Muscle of arm (tissue), 14 donors: ENCODE measurements at places on chromosomes 6 and 20.

DNA sequence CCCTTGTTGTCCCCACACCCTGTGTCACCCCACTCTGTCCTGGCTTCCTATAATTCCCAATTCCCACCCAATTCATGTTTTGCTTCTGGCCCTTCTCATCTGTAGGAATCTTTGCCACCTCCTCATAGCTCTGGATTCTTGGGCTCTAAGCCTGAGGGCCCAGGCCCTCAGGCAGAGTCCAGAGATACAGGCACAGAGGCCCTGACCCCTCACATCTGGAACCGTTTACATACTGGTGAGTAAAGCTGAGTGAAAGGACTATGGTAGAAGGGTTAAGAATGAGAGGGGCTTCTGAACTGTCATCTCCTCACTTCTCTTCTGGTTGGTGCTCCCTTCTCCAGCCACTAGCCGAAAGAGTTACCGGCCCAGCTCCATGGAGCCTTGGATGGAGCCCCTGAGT is 13.6 kb downstream of the PRRC2A start:
- DNase-seq: no peak

DNA sequence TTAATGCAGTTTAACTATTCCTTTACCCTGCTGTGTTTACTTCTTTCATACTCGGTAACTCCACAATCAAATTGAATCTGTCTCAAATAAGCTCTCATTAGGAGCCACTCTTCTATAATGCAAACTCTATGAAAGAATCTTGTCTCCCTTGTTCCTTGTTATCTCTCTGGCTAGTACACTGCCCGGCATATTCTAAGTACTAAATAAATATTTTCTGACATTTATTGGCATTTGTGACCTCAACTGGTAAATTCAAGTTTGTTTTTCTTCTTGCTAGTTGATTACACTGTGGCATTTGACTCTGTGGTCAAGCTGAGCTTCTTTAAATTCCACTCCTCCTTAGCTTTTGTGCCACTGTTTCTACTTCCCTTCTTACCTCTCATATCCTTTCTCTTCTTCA is 237.6 kb upstream of the KHDRBS2 start:
- no peak for DNase-seq

DNA sequence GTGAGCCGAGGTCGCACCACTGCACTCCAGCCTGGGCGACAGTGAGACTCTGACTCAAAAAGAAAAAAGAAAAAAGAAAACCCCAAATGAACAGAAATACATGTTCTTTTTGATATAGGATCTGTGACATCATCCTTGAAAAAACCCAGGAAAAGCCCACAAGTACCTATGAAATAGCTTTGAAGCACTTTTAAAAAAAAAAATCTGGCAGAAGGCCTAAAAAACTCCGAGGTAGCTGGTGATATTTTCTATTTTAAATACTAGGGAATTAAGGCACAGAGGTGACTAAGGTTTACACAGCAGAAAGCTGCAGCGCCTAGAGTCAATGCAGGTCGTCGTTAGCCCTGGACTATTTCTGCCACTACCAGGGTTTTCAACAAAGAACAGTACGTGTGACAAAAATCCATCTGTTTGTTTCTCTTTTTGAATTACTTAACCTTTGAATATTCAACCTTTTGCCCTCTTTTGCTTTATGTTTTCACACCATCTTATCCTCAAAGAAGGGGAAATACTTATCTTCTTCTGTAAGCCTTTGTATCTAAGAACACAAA is 39.4 kb upstream of the EEF1A1 start:
- no peak for DNase-seq

DNA sequence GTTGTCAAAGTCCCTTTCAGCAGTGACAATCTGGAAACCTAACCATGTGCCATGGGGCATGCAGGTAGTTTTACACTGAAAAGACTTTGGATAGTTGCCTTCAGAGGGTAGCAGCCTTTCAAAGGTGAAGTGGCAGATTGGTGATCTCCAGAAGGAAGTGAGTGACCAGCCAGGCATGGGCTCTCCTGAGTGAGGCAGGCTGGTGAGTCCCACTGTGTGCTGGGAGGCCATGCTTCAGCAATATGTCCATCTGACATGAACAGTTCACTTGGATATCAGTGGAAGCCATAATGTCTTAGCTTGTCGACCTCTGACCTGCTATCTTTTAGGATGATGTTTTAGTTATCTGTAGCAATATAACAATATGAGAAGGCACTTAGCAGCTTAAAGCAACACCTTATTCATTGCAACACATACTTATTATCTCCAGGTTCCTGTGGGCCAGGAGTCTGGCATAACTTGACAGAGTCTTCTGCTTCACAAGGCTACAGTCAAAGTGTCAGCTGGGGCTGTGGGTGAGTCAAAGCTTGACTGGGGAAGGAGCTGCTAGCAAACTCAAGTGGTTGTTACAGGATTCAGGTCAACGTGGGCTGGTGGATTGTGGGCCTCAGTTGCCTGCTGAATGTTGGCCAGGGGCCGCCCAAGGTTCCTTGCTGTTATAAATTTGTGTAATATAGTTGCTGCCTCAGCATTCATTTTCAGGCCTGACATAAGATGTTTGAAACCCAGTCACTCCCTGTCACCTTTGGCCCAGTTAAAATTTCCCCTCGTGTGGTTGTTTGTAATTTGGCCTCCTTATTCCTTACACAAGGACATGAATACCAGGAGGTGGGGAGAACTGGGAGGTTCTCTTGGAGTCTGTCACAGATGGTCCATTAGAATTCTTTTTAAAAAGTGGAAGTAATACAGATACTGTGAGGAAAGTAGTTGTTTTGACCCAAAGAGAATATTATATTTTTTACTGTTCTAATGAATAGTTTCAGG is 100.2 kb downstream of the UST start:
- no peak for DNase-seq

GRCh38 chr20:62197801-62198200 is 15.0 kb downstream of the MTG2 start:
- no peak for DNase-seq

GRCh38 chr6:49980898-49981297 is 11.5 kb upstream of the DEFB113 start:
- no peak for DNase-seq

DNA sequence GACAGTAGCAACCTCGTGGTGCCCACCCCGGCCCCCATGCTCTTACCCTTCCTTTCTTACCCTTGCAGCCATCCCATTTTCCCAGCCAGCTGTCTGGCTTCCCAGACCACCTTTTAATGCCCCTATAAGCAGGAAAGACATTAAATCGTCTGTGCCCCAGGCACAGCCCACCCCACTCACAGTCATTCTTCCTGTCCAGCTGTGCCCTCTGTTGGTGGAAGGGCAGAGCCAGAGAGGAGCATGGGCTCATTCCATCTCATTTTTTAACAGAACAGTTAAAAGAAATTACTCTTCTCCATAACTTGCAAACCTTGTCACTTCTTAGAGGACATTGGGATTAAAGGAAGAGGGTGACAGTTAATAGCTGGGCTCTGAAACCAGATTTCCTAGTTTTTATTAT is 240.5 kb downstream of the NRN1 start:
- no peak for DNase-seq

DNA sequence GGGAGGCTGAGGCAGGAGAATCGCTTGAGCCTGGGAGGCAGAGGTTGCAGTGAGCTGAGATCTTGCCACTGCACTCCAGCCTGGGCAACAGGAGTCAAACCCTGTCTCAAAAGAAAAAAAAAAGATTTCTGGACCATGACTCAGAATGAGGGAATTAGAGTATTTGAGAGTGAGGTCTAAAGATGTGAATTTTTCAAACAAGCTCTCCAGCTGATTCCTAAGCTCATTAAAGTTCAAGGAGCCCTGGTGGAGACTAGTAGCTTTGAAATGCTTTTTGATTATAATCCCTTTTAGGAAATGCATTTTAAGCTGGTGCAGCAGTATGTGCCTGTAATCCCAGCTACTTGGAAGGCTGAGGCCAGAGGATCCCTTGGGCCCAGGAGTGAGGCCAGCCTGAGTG is 21.8 kb upstream of the SRF start:
- DNase-seq: no peak

- DNase-seq: peak; percentile 19
Measured at GRCh38 chr6:154931711-154932424, 63.2 kb upstream of the TIAM2 start.

- DNase-seq: peak; percentile 73
Measured at GRCh38 chr20:41095110-41095969, 42.0 kb upstream of the PLCG1 start.

DNA sequence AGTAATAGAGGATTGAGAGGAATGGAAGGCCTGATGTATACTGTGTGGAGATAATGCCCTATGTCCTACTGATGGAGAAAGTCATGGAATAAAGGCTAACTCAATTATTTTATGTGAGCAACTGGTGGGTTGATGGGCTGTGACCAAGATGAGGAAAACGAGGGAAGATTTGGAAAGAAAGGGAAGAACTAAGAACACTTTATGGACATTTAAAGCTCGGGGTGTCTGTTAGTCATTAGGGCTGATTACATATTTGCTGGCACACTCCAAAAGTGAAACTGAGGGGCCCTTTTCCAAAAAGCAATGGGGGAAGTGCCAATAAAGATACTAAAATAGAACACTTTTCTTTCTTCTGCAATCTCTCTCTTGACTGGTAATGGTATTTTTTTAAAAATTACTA is 439.5 kb downstream of the PLCB1 start:
- peak; percentile 39 for DNase-seq

DNA sequence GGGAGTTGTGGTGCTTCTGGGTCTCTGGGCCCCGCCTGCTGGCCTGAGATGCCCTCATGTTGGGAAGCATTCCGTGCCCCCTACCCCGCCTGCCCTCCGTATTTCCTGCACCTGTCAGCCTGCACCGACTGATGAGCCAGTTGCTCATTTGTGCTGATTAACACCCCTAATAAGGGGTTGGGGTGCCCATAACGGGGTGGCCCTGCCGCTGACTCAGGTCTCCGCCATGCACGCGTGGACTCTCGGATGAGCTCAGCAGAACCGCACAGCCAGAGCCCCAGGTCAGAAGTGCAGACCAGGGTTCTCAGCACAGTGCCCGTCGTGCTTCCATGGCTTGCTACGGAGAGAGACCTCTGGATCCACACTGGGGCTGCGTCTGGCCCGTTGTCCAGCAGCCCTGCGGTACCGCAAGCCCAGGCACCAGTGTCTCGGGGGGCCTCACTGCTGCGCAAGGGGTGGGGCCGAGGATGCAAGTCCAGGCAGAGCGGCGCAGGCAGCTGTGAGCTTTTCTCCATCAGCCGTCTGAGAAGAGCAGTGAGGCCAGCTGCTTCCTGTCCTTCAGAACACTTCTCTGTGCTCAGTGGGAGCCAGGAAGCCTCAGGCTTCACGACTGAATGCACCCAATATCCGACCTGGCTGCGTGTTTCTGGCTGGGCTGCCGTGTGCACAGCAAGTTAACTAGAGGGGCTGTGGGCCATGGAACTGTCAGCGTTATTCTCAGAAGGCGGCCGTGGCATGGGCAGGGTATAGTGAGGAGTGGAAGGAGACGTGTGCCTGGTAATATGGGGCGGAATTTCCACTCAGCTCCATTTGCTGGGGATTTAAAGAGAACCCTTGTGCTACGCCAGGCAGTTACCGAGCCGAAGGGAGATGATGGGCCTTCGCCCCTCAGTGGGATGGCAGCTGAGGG is 18.6 kb downstream of the MTG2 start:
- no peak for DNase-seq

GRCh38 chr6:150279533-150279932 is 89.3 kb upstream of the IYD start:
- DNase-seq: no peak

- DNase-seq: no peak
Measured at GRCh38 chr6:9482030-9482738, 932.7 kb downstream of the TFAP2A start.
